ENCODE measurements at places on chromosomes 3 and 15. TPM values are rescaled to one million over a fixed set of nuclear protein-coding genes. Genes with fewer than 3 reads are reported as not detected.

DNA sequence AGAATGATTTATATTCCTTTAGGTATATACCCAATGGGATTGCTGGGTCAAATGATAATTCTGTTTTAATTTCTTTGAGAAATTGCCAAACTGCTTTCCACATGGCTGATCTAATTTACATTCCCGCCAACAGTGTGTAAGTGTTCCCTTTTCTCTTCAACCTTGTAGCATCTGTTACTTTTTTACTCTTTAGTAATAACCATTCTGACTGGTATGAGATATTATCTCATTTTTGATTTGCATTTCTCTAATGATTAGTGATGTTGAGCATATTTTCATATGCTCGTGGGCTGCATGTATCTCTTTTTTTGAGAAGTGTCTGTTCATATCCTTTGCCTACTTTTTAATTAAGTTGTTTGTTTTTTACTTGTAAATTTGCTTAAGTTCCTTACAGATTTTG is 1264.2 kb downstream of the OTOL1 start:
- DNase-seq: no peak

Gene CCR9
- polyA plus RNA-seq: 0.08 TPM

DNA sequence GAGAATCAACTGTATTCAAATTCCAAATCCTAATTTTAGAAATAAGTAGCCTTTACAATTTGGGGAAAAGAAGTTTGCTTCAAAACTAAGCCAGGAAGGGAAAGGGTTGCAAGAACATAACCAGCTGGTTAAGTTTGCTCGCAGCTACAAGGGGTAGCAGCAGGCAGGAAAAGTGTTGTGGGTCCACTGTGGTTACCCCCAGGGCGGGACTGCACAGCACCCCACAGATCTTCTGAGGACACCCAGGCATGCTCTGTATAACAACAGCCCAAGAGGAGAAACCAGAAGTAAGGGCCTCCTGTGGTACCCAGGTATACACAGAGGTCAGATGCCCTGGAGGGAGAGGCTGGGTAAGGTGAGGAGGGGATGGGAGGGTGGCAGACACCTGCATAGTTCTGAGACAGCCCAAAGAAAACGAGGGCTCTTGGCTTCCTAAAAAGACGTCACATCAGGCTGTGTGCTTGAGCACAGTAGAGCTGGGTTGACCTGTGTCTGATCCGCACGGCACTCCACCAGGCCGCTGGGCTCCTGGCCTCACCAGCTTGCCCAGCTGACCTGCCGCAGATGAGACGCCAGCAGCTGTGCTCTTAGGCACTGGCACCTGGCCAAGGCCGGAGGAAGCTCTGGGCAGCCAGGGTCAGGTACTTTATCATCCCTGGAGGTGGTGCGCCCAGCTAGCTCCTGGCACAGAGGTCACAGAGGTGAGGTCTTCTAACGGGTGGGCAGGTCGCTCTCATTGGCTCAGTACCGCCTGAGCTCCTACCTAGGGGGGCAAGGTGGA is 81.8 kb upstream of the SNRPA1 start:
- no peak for DNase-seq

Gene FBXO40
- 0.02 TPM for polyA plus RNA-seq

Gene ATP13A4
- 1.8 TPM for polyA plus RNA-seq

Gene HESX1
- 3.7 TPM for polyA plus RNA-seq

DNA sequence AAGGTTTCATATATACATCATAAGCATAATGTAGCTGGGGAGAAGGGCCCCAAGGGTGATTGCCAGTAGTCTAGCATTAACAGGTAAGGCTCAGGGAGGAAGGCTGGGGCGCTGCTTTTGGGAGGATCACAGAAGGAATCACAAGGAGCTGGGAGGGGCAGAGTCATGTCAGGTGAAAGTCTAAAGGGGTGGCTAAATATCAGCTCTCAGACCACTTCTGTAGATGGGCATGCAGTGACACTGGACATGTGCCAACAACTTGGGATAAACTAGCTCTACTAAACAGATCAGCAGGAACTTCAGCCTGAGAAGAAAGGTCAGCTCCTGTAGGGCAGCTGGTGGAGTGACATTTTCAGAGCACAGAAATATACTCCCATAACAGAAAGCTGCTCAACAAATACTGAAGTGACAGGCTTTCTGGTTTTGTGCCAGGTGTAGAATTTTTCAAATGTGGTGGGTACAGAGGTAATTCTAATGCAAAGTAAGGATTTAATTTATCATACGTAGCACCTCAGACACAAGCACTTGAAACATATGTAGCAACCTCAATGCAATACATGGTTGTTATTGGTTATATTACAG is 79.4 kb downstream of the PEX5L start:
- no peak for DNase-seq

Gene SHC4
- 3.2 TPM for polyA plus RNA-seq

DNA sequence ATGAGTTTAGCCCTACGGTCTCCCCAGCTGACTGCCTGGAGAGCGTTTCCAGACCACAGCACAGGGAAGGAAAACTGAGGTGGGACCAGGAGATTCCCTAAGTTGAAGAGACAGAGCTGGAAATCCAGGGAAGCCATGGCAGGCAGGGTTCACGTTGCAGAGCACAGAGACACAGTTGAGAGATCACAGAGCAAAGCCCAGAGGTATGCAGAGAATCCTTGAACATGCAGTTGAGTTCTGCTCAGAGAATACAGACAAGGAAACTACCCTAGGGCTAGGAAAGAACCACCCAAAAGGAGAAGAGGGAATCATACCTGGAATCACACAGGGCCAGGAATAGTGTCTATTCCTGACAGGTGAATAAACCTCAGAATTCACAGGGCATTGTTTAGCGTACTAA is 14.3 kb downstream of the SLC28A1 start:
- no peak for DNase-seq

Gene MRAS
- 30.9 TPM for polyA plus RNA-seq

DNA sequence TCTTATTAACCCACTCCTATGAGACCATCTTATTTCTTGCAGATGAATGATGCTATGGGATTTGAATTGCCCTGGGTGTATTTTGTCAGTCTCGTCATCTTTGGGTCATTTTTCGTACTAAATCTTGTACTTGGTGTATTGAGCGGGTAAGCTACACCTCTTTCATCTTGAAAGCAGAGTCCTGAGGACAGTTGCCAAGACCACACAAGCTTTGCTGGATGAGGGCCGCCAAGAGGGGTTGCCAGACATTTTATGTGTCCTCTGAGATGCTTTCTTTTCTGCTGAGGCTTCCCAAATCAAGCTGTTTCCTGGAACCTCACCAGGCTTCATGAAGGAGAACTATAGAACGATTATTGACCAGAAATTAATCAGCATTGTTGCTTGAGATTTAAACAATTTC is 173.2 kb downstream of the CHDH start:
- no peak for DNase-seq

GRCh38 chr3:13509816-13510192 is 29.7 kb downstream of the HDAC11 start:
- DNase-seq: no peak

Gene LRTM1
- not detected for polyA plus RNA-seq

- peak; percentile 16 for DNase-seq
Observed at GRCh38 chr3:124032311-124032880, 40.5 kb upstream of the ROPN1 start.

- DNase-seq: no peak
Observed at GRCh38 chr3:195838714-195839113, 27.0 kb upstream of the MUC4 start.

Gene CAV3
- 0.43 TPM for polyA plus RNA-seq

- no peak for DNase-seq
Observed at GRCh38 chr3:156334841-156335545, 214.6 kb downstream of the KCNAB1 start.

Gene A4GNT
- polyA plus RNA-seq: 3.4 TPM

Gene CCNB2
- polyA plus RNA-seq: 42.6 TPM

DNA sequence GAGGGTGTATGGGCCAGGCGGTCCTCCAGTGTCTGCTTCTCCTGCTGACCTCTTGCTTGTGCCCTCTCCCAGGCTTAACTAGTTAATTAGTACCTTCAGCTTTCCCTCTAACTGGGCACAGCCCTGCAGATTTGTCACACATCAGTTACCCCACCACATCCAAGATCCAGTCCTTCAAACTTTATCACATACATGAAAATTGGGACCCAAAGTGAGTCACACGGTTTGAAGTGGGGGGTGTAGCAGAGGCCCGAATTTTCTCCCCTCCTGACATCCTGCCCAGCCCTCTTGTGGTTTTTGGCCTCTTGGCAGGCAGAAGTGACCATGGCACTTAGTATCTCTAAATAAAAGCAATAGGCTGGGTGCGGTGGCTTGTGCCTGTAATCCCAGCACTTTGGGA is 3.9 kb downstream of the MAPKAPK3 start:
- DNase-seq: no peak

DNA sequence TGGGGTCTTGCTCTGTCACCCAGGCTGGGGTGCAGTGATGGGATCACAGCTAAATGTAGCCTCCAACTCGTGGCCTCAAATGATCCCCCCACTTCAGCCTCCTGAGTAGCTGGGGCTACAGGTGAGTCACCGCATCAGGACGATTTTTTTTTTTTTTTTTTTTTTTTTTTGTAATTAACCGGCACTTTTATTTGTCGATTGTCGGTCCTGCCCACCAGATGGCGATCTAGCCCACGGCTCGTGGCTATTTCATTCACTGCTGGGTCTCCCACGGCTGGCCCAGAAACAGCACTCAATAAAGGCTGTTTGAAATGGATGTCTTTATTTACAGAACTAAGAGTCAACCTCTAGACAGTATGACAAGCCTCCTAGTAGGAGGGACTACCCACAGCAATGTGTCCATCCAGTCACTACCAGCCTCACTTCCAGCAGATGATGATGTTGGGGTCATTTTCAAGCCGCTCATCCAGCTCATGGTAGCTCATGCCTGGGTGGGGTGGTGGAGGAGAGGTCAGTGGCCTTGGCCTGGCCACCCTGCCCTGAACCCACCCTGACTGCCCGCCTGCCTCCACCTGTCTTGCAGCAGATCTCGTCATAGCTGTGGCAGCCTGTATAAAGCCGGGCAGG is 1.8 kb upstream of the ZMYND10 start:
- no peak for DNase-seq

- DNase-seq: no peak
Observed at GRCh38 chr3:105006164-105006563, 360.5 kb upstream of the ALCAM start.

Gene ARGFX
- not detected for polyA plus RNA-seq

Gene NXPE3
- polyA plus RNA-seq: 5.4 TPM

DNA sequence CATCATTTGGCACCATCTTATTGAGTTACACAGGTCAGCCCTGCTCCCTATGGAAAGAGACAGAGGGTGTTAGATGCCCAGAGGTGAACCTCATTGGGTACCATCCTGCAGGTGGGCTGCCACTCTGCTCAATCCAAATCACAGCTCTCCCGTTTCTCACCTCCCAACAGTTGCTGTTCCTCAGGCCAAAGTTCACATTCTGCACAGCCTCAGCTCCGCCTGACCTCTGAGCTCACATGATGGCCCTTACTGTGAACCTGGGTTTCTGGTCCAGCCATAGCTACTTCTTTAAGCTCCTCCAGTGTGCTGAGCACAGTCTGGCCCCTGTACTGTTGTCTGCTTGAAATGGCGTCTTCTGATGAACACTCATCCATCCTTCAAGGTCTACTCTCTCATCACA is 47.8 kb downstream of the BTD start:
- DNase-seq: no peak

DNA sequence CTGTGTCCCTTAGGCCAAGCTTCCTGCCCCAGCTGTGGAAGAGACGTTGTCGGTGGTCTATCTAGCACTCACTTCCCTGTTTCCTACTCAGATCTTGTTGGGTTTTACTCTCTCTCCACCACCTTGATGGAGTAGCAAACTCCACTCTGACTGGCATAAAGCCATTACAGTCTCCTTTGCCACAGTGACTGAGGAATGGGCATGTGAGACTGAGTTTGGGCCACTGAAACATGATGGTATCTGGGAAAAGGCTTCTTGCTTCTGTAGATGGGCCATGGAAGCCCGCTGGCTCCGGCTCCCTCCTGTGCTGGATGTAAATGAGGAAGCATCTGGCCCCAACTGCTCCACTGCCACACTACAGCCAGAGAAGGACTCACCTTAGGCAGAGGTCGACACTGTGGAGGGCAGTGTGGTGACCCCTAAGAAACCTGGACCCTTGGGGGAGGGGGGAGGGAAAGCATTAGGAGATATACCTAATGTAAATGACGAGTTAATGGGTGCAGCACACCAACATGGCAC is 9.4 kb upstream of the CAMK1 start:
- no peak for DNase-seq

Gene RTP1
- not detected for polyA plus RNA-seq

Gene GMPPB
- 19.0 TPM for polyA plus RNA-seq

DNA sequence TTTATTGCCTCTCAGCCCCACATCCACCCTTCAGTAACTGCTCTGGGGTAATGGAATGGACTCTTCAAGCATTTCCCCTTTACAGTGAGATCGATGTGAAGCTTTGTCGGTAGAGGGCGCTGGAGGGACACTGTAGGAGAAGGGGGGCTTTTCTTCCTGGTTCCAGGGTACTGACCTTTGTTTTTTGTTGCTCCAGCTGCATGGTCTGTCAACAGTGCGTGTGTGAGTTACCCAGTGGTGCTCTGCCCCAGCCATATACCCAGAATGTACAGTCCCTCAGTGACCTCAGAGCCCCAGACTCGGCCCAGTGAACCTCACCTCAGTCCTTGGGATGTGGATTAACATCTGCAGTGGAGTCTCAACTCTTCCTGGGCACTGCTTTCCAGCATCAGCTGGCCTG is 180.3 kb upstream of the TSC22D2 start:
- no peak for DNase-seq

Gene BCHE
- polyA plus RNA-seq: 6.9 TPM

DNA sequence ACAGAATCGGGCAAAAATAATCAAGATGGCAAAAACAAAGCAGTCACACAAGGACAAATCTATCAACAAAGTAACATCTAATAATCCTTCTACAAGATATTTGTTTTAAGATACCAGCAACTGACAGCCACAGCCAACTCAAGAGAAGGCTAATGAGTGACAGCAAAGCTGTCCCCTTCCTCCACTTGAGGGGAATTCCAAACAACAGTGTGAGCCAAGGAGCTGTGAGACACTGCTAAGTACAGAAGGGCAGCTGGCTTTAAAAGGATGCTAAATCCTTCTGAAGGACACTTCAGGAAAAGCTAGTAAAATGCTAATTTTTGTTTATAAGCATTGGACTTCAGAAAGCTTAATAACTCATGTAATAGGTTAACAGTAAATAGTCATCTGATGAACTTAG is 120.3 kb upstream of the GOLGA8J start:
- DNase-seq: no peak

Gene LRRK1
- polyA plus RNA-seq: 3.7 TPM

DNA sequence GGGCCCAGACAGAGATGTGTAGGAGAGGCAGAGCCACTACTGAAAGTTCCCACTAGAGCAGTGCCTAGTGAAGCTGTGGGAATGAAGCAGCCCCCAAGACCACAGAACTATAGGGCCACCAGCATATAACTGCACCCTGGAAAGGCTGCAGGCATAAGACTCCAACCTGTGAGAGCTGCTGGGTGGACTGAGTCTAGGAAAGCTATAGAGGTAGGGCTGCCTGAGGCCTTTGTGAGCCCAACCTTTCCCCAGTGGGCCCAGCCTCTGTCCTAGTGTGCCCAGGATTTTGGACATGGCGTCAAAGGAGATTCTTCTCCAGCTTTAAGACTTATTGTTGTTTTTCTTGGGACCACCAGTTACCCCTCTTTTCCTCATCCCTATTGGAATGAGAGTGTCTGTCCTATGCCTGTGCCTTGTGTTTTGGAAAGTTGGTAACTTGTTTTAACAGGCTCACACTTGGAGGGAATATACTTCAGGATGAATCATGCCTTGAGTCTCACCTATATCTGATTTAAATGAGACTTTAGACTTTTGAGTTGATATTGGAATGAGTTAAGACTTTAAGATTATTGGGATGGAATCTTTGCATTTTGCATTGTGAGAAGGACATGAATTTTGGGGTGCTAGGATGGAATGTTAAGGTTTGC is 28.1 kb downstream of the SLMAP start:
- DNase-seq: no peak
